ENCODE measurements at places on chromosomes 2 and 18. TPM values are rescaled to one million over a fixed set of nuclear protein-coding genes. Genes with fewer than 3 reads are reported as not detected.

PSMA8 gene
- total RNA-seq, result not detected

FEZ2 gene
- 83.3 TPM for total RNA-seq

DNA sequence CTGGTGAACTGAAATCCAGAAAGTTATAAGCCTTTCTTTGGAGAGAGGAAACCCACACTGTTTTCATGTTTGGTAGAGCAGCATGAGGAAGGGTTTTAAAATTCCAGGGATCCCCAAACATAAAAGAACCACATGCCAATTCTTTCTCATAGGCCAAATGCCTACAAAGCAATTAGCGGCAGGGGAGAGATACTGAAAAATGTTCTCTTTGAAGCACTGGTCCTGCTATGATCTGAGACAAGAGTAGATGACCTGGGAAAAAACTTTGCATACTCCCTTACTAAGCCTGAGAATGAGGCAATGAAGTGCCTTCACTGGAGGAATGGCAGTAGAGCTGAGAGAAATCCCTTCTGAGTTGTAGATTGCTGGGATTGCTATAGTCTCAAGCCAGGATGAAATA is 1261.7 kb downstream of the DSC3 start:
- DNase-seq, result no peak

DNA sequence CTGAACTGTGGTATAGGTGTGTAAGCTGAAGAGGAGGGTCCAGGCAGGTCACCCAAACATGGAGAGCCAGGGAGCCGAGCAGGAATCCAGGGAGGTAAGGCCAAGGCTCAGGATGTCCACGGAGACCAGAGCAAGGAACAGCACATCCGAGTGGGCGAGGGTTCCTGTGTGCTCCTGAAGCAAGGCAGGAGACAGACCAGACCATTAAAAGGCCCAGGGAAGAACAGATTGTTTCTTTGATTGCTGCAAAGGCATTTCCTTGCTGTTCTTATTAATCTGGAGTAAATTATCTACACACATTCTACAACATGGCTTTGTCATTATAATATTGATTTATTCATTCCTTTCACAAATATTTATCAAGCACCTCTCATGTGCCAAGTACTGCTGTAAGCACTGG is 50.1 kb upstream of the SPTBN1 start:
- DNase-seq, result no peak

DNA sequence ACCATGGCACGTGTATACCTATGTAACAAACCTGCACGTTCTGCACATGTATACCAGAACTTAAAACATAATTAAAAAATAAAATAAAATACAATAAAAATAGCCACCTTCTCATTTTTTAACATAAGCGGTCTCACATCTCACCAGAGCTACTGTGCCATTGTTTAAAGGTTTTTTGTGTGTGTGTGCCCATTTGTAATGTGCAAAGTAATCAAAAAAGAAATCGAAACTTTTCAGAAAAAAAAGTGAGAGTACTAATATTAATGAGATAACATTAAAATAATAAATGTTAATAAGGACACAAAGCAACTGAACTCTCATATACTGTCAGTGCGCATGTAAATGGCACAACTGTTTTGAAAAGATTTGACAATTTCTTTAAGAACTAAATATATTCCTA is 60.5 kb downstream of the FANCL start:
- no peak for DNase-seq

- DNase-seq, result no peak
Measured at GRCh38 chr2:26767894-26768487, 3.9 kb downstream of the SLC35F6 start.
